ENCODE measurements at places on chromosomes 7 and 10. TPM values are rescaled to one million over a fixed set of nuclear protein-coding genes. Genes with fewer than 3 reads are reported as not detected.

Gene CRTAC1
- total RNA-seq, result 4.3 TPM

Gene STEAP1
- total RNA-seq, result 15.6 TPM

GRCh38 chr10:124646483-124647352, 97.5 kb downstream of the FAM53B start:
- DNase-seq, result peak; percentile 81

- no peak for DNase-seq
These were observed 204.0 kb upstream of the PTN start for GRCh38 chr7:137547485-137547884.

- DNase-seq, result no peak
These were observed 7.0 kb downstream of the NFKB2 start for GRCh38 chr10:102402512-102402896.
